ENCODE measurements at places on chromosomes 3 and 15.

GRCh38 chr3:31522152-31522551 is 10.6 kb upstream of the STT3B start:
- no peak for DNase-seq

DNA sequence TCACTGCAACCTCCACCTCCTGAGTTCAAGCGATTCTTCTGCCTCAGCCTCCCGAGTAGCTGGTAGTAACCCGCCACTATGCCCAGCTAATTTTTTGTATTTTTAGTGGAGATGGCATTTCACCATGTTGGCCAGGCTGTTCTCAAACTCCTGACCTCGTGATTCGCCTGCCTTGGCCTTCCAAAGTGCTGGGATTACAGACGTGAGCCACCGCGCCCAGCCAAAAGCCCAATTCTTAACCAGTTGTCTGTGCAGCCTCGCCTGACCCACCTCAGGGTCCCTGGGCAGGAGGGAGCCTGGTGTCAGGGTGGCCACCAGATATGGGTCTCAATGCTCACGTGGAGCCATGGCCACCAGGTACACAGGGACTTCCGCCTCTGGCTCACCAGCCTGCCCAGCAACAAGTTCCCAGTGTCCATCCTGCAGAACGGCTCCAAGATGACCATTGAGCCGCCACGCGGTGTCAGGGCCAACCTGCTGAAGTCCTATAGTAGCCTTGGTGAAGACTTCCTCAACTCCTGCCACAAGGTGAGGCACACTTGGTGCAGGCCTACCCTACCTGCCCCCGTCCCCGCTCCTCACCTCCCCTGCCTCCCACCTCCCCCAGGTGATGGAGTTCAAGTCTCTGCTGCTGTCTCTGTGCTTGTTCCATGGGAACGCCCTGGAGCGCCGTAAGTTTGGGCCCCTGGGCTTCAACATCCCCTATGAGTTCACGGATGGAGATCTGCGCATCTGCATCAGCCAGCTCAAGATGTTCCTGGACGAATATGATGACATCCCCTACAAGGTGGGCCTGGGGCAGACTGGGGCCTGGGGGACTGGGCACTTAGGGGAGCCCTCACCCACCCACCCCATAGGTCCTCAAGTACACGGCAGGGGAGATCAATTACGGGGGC is 48.6 kb downstream of the SEMA3G start:
- DNase-seq: no peak

- DNase-seq: no peak
Observed at GRCh38 chr3:87272718-87273341, 3.6 kb downstream of the POU1F1 start.

DNA sequence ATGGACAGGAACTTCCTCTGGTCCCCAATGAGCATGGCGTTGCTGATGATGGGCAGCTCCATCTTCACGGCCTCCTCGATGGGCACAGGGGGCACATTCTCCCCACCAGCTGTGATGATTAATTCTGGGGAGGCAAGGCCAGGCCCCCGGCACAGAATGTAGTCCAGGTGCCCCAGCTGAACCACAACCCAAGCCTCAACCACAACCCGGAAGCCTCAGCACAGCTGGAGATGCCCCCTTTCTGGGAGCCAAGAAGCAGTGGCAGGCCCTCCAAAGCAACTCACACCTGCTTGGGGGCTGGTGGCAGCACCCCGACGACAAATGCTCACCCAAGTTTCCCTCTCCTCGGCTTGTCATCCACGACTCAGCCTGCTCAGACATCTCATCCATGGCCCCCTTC is 25.2 kb downstream of the IDH3A start:
- DNase-seq: no peak

- DNase-seq: no peak
Observed at GRCh38 chr3:159987291-159987711, 1.3 kb upstream of the IL12A start.

DNA sequence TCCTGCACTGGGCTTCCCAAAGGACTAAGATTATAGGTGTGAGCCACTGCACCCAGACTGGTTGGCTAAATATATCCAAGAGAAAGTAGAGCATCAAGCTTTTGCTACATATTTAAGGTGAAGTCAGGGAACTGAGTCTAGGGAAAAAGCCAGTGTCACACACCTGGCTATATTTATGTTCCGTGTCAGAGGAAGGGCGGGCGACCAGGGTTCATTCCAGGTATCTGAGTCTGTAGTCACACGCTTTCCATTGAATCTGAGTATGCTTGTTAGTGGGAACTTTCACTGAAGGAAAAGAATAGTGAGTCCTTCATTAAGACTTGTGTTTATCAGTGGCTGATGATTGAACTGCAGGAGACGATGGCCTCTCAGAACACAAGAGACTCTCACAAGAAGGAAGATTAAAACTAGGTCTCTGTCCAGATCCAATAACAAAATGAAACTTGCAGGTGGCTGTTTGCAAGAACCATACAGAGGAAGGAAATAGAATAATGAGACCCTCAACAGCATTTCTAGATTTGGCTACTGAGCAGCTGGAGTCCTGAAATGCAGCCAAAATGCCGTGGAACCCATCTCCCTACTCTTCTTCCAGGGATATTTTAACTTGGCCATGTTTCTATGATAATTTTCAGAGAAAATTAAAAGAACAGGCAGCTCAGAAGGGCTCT is 276.3 kb downstream of the THSD4 start:
- DNase-seq: no peak

GRCh38 chr3:9135526-9135925 is 113.9 kb downstream of the SRGAP3 start:
- DNase-seq: no peak

GRCh38 chr3:113273011-113273410 is 61.7 kb downstream of the BOC start:
- DNase-seq: no peak

- DNase-seq: no peak
Observed at GRCh38 chr3:179174316-179174715, 26.2 kb downstream of the PIK3CA start.

- DNase-seq: no peak
Observed at GRCh38 chr3:31974471-31974870, 6.6 kb downstream of the OSBPL10 start.

Data from spinal cord (tissue), 10 donors.